ENCODE measurements at places on chromosomes 4 and X. TPM values are rescaled to one million over a fixed set of nuclear protein-coding genes. Genes with fewer than 3 reads are reported as not detected.

- no peak for DNase-seq
Observed at GRCh38 chrX:85996555-85996954, 50.8 kb downstream of the CHM start.

GRCh38 chrX:134990801-134991481, at the start of gene SMIM10:
Gene SMIM10, plus strand, starts transcription at chrX:134990991. Its CDS starts 105 bp downstream, at chrX:134991096.
- no peak for DNase-seq

GRCh38 chrX:69124108-69124507, 41.1 kb downstream of the PJA1 start:
- no peak for DNase-seq

DNA sequence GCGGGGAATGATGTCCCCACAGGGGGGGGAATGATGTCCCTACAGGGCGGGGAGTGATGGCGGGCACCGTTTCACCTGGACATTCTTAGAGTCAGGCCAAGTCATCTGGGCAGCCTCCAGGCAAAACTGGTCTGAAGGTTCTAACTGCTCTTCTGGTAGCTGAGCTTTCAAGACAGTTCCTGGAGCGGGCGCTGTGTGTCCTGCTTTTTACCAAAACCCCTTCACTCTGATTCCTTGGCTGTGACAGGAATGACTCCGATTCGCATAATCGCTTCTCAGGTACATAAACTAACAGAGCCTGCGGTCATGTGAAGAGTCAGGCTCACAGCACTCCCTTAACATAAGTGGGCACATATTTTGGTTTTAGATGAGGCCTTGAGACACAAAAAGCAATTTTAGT, 836.0 kb downstream of the TRIML1 start:
- DNase-seq, result no peak

- no peak for DNase-seq
Observed at GRCh38 chr4:146338512-146338911, 124.2 kb downstream of the REELD1 start.

GRCh38 chrX:68989865-68990606, 161.2 kb downstream of the EFNB1 start:
- DNase-seq, result no peak

DNA sequence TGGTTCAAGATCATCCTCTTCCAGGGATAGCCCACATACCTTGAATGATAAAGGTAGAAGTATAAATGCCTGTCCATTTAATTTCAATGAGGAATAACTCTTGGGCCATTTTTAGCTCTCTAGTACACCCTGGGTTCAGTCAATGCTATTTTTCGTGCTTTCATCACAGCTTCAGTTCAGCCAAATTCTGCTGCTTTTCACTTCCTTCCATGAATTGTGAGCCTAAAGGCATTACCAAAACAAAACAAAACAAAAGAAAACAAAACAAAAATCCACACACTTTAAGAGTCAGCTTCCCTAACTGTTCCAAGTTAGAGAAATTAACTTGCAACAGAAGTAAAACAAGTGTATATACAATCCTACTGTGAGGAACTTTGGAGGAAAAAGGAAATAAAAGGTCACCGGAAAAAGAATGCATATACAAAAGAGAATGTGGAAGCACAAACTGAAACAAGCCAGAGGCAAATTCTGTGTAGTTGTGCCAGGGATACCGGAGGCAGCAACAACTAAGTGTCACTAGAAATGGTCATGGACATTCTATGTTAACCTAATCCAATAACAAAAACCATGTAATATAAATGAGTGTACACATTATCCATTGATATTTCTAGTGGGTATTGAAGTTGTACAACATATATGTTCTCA, 423.1 kb downstream of the KCTD8 start:
- DNase-seq, result no peak

DNA sequence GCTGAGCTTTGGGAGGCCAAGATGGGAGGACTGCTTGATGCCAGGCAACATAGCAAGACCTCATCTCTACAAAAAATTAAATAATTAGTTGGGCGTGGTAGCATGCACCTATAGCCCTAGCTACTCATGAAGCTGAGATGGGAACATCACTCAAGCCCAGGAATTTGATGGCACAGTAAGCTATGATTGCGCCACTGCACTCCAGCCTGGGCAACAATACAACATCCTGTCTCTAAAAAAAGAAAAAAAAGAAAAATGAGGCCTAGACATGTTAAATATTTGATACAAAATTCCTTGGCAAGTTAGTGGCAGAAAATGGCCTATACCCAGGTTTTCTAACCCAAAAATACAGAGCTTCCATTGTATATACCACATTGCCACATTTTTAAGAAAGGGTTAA, 88.1 kb upstream of the MAB21L2 start:
- no peak for DNase-seq

- DNase-seq, result no peak
Observed at GRCh38 chr4:7593646-7594412, 159.1 kb upstream of the PSAPL1 start.

DNA sequence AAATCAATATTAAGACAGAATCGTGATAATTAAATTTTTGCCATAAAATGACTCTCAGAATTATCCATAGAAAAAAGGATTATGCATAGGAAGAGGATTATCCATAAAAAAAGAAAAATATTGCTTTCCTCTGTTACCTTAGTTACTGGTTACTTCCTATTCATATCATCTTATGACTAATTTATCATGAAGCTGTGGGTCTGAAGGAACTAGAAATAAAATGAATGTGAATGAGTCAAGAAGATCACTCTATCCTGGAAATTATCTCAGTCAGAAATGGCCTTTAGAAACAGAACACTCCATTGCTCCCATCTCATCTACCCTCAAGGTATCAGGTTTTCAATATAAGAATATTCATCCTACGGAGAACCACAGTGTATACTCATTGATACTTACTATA, 19.4 kb downstream of the RPS6KA6 start:
- no peak for DNase-seq

DNA sequence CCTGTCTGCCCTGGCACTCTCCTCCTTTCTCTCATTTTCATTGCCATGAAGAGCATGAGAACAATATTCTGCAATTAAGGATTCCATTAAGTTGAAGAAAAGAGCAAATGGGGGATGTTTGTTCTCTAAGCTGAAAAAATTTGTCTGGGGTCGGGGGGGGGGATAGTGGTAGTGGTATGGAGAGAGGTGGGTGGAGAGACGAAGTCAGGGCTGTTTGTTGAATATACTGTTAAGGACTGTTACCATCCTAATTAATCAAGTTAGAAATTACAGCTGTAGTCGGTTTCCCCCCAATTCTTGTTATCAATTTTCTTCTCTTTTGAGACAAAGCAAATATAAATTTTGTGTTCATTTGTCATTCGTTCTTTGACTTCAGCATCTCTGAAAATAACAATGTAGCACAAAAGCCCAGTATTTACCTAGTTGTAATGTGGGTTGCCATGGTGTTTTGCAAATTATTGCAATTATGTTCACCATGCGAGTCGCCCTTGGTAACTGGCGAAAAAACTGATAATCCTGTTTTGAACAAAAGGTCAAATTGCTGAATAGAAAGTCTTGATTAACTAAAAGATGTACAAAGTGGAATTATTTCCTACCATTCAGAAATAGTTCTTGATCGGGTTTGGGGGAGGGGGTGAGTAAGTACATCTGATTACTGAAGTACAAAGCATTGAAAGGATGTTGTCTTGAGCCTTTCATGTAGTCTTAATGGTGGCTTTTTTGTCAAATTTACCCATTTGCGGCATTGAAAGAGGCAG, 139.1 kb downstream of the ARX start:
- no peak for DNase-seq

DNA sequence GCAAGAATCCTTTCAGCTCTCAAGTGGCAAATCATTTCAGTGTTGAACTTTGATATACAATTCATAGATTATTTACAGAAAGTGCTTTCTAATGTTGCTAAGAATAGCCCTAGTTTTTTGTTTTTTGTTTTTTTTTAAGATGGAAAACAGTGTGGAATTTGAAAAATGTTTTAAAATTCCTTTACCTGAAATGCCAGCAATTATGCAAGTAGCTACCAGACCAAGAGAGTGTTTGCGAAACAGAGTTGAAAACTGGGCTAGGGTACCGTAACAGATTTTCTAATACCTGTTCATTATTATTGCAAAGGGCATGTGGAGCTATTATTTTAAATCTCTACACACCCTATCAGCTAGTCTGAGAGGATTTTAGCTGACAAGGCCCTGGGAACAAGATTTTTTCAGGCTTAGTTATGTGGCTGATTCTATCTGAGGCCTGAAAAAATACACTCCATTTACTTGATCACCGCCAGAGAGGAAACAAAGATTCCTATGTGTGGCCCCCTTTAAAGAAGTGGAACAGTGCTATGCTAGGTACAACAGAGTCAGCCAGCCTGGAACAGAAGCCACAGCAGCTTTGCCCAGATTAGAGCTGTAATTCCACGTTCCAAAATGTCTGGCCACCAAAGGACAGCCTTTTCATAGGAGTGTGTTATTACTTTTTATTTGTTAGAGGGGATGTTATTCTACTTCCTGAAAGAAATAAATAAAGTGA, 46.9 kb upstream of the SLC39A8 start:
- no peak for DNase-seq

- no peak for DNase-seq
Observed at GRCh38 chrX:149522916-149523315, 17.8 kb upstream of the IDS start.

GRCh38 chr4:79864500-79865200, 208.4 kb downstream of the ANTXR2 start:
- no peak for DNase-seq

GRCh38 chrX:39767446-39767845, 330.3 kb downstream of the BCOR start:
- no peak for DNase-seq

DNA sequence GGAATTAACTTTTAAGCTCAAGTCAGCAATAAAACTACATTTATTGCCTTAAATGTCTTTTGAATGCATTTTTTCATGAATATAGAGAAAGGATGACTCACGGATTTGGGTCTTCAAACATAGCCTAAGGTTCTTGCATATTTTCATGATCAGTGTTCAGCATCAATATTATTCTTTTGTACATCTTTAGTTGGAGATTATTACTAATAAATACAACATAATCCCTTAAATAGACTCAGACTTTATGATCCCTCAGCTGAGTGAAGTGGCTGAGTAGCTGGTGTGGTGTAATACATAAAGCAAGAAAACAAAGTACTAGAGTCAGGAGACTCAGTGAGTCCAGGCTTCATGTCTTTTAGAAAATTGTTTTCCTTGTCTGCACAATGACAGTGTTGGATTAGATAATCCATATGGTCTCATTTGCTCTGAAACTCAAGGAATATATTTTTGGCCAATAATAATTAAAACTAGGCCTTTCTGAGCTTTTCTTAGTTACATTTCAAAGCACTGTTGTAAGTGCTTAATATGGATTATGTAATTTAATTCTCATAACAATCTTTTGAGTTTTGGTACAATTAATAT, 78.3 kb upstream of the UNC5C start:
- DNase-seq, result no peak

- peak; percentile 68 for DNase-seq
Observed at GRCh38 chr4:139933541-139933940, 220.4 kb downstream of the MAML3 start.

- no peak for DNase-seq
Observed at GRCh38 chrX:100768679-100769338, 36.9 kb upstream of the SYTL4 start.

Gene ADH6
- polyA plus RNA-seq, result 22.5 TPM

Gene GPR143
- polyA plus RNA-seq, result 14.2 TPM

Gene SSX2B
- polyA plus RNA-seq, result 0.17 TPM

Gene UGT2A1
- polyA plus RNA-seq, result 68.7 TPM

Gene KDR
- polyA plus RNA-seq, result 71.6 TPM

Gene SH3BP2
- 28.4 TPM for polyA plus RNA-seq

Gene PITX2
- polyA plus RNA-seq, result 2.3 TPM

Gene CT45A3
- not detected for polyA plus RNA-seq

Data from right renal cortex interstitium (tissue), 3 donors.